Ovary (tissue), 10 donors: ENCODE measurements at places on chromosomes 13 and 19. TPM values are rescaled to one million over a fixed set of nuclear protein-coding genes. Genes with fewer than 3 reads are reported as not detected.

Gene TTC9B
- not detected for total RNA-seq

Gene KLK2
- total RNA-seq = not detected

Gene GGACT
- total RNA-seq = 1.9 TPM

Gene OR10H1
- total RNA-seq = not detected

Gene SLAIN1
- total RNA-seq = 7.7 TPM

Gene POU2F2
- not detected for total RNA-seq

Gene LILRB5
- total RNA-seq = 3.0 TPM

Gene RFPL4AL1
- total RNA-seq = 0.54 TPM

Gene NPHS1
- total RNA-seq = not detected

Gene SPPL2B
- total RNA-seq = 47.9 TPM

DNA sequence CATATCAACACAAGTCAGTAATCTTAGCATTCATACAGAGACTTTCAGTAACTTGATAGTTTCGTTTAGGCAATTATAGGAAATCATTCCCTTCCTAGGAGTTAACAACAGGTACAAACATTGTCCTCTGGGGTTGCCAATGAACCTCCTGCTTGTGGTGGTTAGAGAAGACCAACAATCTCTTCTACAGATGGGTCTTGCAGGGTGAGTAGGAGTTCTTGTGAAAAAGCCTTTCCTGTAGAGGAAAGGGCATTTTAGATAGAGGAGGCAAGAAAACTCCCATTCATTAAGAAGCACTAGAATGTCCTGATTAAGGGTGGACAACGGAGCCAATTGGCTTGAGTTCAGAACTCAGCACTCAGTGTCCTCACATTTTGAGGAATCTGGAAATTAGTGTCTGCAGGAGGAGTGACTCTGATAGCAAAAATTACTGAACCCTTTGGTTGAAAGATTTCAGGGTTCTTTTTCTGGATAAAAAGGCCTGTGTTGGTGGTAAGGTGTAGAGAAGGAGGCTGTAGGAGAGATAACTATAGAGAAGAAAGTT, 4.2 kb downstream of the WDFY2 start:
- DNase-seq = no peak

- DNase-seq = peak; percentile 92
Observed at GRCh38 chr19:35269438-35270117, 816 bp downstream of the USF2 start.

DNA sequence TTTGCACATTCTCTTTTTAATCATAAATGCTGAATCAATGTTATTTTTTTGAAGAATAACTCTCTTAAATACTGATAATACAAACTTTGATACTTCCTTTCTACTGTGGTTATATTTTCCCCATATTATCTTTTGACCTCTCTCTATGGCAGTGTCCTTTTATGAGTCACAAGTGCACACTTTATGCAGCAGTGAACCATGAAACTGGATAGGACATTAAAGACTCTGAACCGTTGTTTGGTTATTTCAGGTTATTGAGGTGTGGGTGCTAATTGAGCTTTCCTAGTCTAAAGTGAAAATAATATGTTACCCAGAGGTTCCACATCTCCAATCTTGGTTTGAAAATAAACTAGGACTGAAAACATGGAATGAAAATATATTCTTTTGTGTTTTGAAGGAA, 71.4 kb downstream of the DGKH start:
- no peak for DNase-seq

GRCh38 chr13:101053301-101054093, 362.8 kb downstream of the NALCN start:
- DNase-seq = no peak

DNA sequence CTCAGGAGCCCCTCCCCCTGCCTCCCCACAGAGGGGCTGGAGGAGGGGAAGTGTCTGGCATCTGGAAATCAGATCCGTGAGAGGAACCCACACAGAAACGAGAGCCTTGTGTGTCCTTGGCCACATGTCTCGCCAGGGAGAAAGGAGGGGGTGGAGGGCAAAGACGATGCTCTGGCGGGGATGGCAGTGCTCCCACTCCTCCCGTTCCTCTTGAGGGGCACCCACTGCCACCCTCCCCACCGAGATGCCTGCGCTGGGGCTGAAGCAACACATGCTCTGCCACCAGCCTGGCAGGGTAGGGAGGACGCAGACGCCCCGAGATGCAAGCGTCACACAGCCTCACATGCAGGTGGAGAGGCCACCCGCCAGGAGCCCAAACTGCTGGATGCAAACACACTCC, 2.8 kb downstream of the ADGRL1 start:
- DNase-seq = no peak

GRCh38 chr13:44498969-44499368, 77.2 kb downstream of the TSC22D1 start:
- DNase-seq = no peak

DNA sequence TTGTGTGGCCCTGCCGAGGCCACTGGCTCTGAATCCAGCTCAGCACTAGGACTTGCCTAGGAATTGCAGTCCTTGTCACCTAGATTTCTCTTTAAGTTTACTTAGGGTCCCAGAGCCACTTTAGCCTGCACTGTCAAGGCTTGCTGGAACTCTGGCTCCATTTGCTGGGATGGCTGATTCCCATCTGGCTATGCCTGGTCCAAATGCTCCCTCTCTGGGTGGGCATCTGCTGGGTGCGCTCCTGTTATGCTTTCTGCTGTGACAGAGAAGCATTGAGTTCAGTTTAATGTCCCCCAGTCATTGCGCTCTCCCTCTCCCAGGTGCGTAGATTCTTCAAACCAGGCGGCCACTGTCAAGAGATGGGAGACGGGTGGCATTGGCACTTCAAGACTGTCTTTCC, 102.2 kb downstream of the MTUS2 start:
- DNase-seq = no peak

DNA sequence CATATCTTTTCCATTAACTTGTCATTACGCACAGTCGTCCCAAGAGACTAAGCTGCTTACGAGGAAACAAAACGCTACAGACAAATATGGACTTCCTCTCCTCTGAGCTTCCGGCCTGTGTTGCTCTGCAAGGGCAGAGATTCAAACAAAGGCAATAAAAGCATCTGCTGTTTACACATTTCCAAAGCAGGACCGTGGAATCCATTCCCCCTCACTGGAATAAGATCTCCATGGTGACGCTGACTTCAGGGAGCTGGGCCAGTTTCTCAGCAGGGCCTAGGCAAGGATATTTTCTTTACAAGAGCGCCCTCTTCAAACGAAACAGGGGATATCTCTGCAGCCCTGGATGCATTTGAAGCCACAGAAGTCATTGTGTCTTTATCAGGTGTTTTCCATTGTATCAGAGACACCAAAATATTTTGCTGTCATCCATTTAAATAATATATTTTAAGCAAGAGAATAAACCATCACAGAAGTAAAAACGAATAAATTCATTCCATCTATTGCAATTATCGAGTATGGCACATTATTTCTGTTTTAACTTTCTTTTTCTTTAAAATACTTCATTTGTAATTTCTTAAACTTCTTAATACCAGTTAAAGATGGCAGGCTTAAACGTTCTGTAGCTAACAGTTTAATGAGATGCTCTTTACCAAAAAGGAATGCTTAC, 177.5 kb downstream of the DCLK1 start:
- DNase-seq = peak; percentile 90

GRCh38 chr13:109785892-109786450, 412 bp downstream of the IRS2 start:
- peak; percentile 64 for DNase-seq

GRCh38 chr19:44657211-44657921, 13.7 kb downstream of the PVR start:
- DNase-seq = peak; percentile 66

DNA sequence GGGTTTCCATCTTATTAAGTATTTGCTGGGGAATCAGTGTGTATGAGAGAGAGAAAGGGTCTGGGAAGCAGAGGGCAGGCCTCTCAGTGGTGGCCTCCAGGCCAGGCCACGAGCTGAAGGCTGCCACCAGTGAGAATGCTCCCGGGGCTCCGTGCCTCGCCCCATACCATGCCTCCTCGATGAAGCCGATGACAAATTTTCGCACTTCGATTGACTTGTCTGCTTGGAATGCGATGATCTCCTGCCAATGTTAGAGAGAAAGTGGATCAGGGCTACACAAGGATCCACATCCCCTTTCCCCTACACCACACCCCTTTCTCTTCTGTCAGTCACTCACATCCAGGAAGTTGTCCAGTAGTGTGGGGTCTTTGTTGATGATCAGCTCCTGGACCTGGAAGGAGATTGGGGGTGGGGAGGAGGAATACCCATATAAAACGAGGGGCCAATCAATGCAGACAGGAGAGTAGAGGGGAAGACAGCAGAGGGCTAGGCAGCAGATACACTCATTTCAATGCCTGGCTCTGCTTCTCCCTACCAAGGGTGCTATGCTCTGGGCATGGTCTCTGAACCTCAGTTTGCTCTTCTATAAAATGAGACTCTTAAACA, 10.7 kb downstream of the SYMPK start:
- DNase-seq = no peak

- DNase-seq = no peak
Observed at GRCh38 chr13:48236528-48237353, 3.7 kb downstream of the ITM2B start.

DNA sequence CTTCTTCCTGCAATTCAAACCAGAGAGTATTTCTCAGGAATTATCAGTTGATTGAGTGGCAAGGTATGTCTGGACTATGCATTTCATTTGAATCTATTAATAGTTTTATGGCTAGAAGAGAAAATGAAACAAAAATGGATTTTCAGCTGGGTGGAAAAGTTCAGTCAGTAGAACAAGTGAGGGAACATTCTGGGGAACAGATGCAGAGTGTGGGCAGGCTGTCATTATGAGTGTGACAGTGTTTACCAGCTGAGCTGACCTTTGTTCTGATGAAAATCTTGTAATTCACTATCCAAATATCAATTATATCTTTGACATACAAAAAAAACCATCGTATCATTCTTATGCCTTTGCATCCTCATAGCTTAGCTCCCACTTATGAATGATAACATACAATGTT, 2.6 kb upstream of the CLC start:
- no peak for DNase-seq

DNA sequence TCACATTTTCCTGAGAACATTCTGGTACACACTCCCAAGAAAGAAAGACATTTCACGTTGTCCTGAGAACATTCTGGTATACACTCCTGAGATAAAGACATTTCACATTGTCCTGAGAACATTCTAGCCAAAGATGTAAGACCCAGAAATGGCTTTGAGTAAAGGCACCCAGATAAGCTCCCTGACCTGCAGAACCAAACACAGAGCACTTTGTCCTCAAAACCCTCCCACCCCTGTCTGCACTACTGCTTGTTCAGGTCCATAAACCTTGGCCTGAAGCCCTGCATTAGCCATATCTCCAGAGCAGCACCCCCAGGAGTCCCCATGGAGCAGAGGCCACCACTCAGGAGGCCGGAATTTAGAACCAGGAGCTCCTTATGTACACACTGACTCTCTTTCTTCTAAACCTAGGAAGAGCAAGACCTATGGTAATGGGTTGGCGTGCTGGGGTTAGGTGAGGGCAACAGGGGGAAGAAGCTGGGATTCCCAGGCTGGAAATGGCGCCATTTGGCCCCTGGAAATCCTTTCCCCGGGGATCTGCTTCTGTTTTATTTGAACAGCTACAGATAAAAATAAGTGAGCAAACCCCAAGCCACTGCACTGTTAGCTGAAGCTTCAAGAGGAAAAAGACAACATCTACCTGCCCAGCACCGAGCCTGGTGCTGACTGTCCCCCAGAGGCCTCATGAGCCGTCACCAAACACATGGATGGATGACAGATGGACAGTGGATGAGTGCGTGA, 13.7 kb downstream of the GAS6 start:
- DNase-seq = peak; percentile 4

GRCh38 chr19:13347367-13347766, 158.9 kb downstream of the CACNA1A start:
- no peak for DNase-seq

- DNase-seq = no peak
Observed at GRCh38 chr19:33054623-33055022, 10.1 kb downstream of the RHPN2 start.

DNA sequence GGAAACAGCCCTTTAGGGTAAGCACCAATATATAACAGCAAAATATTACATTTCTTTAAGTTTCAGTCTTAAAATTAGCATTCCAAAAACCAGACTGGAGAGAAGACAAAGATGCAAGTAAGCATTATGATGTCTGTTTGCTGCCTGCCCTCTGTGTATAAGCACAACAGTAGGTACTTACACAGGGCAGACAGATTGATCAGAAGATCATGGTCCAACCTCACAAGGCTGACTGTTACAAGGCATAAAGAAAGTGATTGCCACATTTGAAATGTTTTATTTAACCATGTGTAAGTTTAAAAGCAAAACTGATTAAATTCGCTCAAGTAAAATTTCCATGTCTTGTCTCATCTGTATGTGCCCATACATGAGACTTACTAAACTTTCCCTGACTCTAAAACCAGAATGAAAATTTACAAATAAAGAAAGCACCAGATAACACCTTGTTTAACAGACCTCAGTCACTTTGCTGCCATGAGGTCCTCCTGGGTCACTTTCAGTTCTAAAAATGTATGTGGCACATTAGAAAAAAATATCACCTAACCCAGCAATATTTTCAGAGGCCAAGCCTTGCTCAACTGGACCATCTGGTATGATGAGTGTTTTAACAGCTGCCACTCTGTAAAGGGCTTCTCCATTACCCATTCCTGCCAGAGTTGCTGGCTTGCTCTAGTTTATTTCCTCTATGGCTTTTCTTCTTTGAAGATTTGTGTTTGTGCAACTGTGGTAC, 297.0 kb downstream of the RBM26 start:
- no peak for DNase-seq

GRCh38 chr19:1270213-1270853, 1.2 kb downstream of the CIRBP start:
- no peak for DNase-seq

DNA sequence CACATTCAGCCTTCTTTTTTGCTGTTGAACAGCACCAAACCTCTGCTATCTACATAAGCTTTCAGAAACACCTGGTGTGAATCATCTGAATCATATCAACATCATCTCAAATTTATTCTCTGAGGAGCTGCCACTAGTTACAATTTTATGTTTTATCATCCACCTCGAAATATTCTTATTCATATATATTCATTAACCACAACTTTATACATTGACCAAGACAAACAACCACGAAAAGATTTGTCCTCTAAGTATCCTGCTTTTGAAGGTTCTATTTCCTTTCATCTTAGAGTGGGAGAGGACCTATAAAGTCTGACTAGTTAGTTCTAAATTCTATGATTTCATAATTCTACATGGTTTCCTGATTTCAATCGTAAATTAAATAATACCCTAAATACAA, 18.9 kb downstream of the ESD start:
- no peak for DNase-seq

- DNase-seq = no peak
Observed at GRCh38 chr13:39417131-39417530, 185.9 kb downstream of the LHFPL6 start.

GRCh38 chr13:112588490-112589297, 741 bp upstream of the TUBGCP3 start:
- DNase-seq = no peak
